Daoy (cell line): ENCODE measurements at places on chromosomes 2 and 18. TPM values are rescaled to one million over a fixed set of nuclear protein-coding genes. Genes with fewer than 3 reads are reported as not detected.

DNA sequence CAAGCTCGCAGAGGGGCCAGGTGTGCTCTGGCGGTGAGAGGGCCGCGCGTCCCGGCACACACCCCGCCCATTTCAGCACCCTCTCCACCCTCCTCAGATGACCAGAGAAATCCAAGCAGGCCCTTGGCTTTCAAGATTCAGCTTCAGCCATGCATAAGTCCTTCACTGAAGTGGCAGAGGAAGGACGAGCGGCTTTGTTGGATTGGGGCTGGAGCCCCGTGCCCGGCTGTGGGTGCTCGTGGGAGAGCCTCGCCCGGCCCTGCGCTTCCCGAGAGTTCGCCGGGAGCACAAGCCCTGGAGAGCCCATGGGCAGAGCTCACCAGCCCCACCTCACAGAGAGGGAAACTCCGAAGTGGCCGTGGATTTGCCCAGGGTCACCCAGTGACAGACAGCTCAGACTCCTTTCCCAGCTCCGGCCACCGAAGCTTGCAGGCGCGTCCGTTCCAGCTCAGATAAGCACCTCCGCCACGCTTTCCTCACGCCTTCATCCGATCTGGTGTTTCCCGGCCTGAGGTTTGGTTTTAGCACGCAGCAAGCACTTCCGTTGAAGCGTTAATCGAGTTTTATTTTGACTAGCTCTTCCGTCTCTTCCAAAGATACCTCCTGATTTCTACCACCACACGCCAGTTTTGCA lies 45.6 kb upstream of the MTCL1 start:
- no peak for DNase-seq

SLC40A1 gene
- 2.3 and 5.6 TPM in 2 replicates for total RNA-seq

GRCh38 chr2:170322140-170322766 lies 144.3 kb downstream of the MYO3B start:
- no peak for DNase-seq

GRCh38 chr2:210461401-210461800 lies 15.2 kb downstream of the LANCL1 start:
- DNase-seq, result no peak

BOK gene
- 3.3 and 4.6 TPM in 2 replicates for total RNA-seq

DNA sequence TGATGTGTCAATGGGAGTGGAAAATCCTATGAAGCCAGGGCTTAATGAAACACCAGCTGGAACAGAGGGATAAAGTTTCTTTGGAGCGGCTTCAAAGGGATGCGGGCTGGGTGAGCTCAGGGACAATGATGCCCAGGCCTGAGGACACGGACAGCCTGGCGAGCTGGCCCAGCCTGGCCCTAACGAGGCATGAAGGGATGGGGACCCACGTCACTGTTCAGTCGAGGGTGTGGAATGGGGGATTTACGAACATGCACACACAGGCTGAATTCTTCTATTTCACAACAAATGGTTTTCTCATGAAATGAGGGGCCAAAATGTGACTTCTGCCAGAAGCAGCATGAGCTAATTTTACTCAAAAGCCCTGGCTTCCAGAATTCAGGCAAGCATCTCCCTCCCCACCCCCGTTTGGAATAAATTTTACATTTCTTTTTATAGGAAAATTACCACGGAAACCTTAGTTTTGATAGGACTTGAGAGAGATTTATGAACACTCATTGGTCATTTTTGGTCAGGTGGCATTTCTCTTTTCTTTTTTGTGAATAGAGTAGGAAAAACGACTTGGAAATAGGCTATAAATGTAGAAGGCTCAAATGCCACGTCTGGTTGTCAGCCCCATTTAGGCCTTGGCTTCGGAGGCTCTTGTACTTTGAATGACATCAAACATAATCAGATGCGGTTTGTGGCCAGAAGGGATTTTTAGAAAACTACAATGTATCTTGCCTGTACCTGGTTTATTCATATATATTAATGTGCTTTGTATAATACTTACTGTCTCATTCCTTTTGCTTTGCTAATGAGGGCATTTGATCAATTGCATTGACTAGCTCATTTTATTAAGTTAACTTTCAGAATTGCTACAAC lies 893.8 kb upstream of the CELF4 start:
- DNase-seq, result no peak

KCNG2 gene
- total RNA-seq, result not detected in 2 replicates

NCKAP5 gene
- total RNA-seq, result 8.4 and 8.8 TPM in 2 replicates

CNTNAP5 gene
- not detected in 2 replicates for total RNA-seq

AQP12B gene
- total RNA-seq, result not detected in 2 replicates
